Suppressor macrophage treated with lipopolysaccharide for 1 hour (primary cell): ENCODE measurements at places on chromosomes 5 and 9.

DNA sequence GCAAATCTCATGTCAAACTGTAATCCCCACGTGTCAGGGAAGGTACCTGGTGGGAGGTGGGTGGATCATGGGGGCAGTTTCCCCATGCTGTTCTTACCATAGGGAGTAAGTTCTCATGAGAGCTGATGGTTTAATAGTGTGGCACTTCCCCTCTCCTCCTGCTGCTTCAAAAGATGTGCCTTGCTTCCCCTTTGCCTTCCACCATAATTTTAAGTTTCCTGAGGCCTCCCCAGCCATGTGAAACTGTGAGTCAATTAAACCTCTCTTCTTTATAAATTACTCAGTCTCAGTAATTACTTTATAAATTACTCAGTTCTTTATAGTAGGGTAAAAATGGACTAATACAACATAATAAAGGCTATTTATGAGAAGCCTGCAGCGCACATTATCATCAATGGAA is 7.1 kb upstream of the CNTRL start:
- DNase-seq: peak; percentile 16

DNA sequence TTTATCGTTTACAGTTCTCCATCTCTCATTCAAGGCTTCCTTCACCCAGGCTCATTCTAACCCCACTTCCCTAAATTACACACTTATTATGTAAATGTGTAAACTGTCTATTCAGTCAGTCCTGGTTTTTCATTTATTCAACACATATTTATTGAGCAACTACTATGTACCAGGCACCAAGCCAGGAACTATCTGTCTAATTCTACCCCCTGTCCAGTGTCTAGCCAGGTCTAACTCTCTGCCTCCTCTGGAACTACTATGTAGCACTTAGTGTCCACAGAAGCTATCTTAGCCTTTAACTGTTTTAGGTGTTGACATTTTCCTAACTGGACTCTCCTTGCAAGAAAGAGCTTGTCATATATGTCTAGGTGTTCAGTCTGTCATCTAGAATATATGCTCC is 56.5 kb downstream of the PDE4D start:
- no peak for DNase-seq

- DNase-seq: no peak
Observed at GRCh38 chr5:74138721-74139120, 501.8 kb downstream of the ENC1 start.

GRCh38 chr5:39459071-39459470 is 34.3 kb upstream of the DAB2 start:
- DNase-seq: no peak

GRCh38 chr9:68967800-68968199 is 46.1 kb downstream of the PRKACG start:
- DNase-seq: no peak
